ENCODE measurements at places on chromosomes 2 and 18.

DNA sequence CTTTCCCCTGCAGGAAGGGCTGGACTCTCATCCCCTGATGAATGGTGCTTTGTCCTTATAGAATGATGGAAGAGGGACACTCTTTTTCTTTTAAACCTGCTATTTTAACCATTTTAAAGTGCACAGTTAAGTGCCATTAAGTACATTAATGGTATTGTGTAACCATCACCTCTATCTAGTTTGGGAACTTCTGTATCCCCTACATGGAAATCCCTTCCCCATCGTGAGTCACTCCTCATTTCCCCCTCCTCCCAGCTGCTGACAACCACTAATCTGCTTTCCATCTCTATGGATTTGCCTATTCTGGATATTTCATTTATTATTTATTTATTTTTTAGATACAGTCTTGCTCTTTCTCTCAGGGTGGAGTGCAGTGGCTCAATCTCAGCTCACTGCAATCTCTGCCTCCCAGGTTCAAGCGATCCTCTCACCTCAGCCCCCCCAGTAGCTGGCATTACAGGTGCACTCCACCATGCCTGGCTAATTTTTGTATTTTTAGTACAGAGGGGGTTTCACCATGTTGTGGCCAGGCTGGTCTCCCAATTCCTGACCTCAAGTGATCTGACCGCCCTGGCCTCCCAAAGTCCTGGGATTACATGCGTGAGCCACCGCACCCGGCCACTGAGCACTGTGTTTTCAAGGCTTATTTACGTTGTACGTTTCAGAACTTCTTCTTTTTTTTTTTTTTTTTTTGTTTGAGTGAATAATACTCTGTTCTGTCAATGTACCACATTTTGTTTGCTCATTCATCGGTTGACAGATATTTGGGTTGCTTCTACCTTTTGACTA lies 15.8 kb downstream of the DGKD start:
- no peak for DNase-seq

DNA sequence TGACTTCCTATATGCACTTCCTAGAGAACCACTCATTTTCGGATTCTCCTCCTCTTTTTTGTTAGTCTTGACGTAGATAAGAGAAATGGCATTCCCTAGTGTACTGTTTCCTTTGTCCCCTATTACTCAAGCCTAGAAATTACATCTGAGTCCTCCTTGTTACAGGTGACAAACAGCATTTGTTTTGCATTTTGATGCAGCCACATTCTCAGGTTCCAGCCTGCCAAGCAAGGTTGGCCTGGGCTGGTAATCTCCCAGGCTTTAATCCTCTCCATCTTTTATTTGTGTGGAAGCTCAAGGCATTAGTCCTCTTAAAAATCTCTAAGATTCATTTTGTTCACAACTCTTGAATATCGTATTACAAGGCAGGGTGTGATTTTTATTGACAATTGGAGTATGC lies 318.0 kb upstream of the NRP2 start:
- DNase-seq, result no peak

DNA sequence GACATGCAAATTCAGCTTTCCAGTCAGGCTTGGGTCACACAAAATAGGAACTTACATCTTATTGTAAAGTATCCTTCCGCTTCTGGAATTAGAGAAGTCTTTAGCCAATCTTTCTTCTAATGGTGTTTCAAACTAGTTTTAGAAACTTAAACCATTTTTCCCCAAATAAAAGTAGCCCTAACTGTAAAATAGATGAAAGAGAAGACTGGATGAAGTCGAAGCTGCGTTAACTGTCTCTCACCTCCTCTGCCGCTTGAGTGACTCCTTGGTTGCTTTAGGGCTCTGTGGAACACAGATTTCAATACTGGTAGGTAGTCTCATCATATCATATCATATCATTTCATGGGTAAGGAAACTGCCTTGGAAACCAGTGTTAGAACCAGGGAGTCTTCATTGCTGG lies 498.4 kb downstream of the XIRP2 start:
- DNase-seq, result no peak

- DNase-seq, result no peak
Measured at GRCh38 chr18:8373486-8373885, 235.8 kb upstream of the RAB12 start.

DNA sequence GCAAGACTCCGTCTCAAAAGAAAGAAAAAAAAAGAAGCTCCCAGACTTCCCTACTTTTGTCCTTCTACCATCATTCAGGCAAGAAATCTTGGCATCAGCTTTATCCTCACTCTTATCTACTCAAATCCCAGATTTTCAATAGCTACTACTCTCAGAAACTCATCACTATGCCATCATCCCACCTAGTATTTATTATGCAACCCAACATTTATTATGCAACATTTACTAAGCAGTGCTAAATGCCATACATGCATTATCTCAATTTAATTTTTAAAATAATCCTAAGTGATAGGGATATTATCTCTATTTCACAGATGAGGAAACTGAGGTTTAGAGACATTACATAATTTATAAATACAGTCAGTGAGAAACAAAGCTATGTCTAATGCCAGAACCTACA lies 4.1 kb downstream of the USP37 start:
- DNase-seq, result no peak

GRCh38 chr2:120735746-120736170 lies at the start of gene GLI2:
Gene GLI2, plus strand, starts transcription at chr2:120735868. Its CDS starts 61,453 bp downstream, at chr2:120797321.
- DNase-seq, result no peak
